Tibial artery (tissue), 4 donors: ENCODE measurements at places on chromosomes 5 and 9.
A peak's percentile ranks its signal among the peaks of the same experiment; 100 is the strongest.

DNA sequence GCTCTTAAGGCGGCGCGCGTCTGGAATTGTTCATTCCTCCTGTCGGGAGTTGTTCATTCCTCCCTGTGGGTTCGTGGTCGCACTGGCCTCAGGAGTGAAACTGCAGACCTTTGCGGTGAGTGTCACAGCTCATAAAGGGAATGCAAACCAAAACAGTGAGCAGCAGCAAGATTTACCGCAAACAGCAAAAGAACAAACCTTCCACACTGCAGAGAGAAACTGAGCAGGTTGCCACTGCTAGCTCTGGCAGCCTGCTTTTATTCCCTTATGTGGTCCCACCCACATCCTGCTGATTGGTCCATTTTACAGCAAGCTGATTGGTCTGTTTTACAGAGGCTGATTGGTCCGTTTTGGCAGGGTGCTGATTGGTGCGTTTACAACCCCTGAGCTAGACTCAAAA lies 1365.3 kb upstream of the WWC1 start:
- DNase-seq: no peak

DNA sequence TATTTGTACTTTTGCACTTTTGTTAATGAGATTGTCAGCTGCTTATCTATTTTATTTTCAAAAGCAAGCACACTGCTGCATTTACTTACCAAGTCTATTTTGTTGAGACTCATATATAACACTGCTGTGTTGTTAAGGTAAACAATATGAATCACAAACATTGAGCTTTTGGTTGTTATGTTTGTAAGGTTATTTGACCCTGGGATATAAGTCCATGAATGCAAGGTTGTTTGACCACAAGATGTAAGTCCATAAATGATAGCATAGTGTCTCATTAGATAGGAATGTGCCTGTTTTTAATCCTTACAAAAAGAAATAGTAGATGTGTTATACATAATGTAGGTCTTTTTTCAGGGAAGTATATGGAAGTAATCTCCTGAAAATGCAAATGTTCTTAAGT lies 845.9 kb downstream of the CDH9 start:
- DNase-seq: no peak

GRCh38 chr5:109956884-109957283 lies 267.2 kb downstream of the MAN2A1 start:
- no peak for DNase-seq

DNA sequence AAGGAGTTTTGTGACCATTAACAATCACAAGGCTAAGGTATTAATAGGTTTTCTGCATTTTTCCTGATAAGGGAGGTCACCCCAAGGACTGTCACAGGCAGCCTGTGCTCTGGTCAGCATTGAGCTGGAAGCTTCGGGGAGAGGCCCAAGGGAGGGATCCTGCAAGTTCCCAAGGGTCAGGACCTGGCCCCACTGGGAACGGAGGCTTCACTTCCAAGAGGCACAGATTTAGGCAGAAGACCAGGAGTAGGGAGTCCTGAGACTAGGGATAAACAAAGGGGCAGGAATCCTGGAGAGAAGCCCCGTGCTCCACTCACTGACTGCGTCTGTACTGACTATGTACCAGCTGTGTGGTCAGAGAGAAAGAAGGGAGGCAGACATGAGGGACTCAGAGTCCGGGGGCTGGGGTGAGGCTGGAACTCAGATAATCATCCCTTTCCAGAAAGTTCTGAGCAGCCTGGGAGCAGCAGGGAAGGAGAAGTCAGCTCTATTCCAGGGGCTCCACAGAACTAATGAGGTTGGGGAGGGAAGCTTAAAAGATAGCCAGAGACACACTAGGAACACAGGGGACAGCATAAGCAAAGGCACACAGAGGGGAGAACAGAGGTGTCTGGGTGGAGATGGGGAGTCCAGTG lies 37.8 kb downstream of the B4GALT1 start:
- peak; percentile 52 for DNase-seq

DNA sequence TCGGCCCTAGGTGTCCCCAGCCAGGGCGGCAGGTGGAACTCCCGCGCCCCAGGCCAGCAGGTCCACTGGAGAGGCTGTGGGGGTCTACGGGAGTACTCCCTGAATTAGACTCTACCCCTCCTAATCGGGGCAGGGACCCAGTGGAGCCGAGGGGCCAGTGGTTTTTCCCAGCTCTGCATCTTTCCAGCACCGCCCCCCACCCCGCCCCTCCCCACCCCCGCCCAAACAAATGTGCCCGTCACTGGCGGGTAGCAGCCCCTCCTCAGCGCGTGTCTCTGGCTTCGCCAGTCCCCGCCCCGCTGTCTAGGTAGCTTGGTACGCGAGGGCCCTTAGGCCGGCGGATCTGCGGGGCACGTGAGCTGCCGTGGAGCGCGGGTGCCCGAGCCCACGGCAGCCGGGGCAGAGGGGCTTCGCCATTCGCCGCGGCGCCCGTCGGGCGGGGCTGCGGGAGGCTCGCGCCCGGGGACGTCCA lies 7.0 kb downstream of the UNC5A start:
- DNase-seq: no peak

GRCh38 chr9:126398403-126399058 lies 71.9 kb downstream of the MVB12B start:
- DNase-seq: peak; percentile 85

GRCh38 chr5:80921026-80921425 lies 39.1 kb upstream of the RASGRF2 start:
- no peak for DNase-seq

DNA sequence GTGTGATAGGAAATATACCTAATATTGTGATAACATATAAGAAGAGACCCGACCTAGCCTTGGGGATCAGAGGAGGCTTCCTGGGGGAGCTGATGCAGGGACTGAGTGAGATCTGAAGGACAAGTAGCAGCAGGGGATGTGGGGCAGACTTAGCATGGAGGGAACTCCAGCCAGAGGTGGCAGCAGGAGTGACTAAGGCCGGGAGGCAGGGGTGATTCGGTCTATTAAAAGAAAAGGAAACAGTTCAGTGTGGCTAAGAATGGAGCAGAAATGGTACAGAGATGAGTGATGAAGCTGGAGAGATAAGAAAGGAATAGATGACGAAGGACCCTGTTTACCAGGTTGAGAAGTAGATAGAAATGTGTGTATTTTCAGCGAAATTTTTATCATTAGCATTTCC lies 408.8 kb downstream of the ENC1 start:
- no peak for DNase-seq

DNA sequence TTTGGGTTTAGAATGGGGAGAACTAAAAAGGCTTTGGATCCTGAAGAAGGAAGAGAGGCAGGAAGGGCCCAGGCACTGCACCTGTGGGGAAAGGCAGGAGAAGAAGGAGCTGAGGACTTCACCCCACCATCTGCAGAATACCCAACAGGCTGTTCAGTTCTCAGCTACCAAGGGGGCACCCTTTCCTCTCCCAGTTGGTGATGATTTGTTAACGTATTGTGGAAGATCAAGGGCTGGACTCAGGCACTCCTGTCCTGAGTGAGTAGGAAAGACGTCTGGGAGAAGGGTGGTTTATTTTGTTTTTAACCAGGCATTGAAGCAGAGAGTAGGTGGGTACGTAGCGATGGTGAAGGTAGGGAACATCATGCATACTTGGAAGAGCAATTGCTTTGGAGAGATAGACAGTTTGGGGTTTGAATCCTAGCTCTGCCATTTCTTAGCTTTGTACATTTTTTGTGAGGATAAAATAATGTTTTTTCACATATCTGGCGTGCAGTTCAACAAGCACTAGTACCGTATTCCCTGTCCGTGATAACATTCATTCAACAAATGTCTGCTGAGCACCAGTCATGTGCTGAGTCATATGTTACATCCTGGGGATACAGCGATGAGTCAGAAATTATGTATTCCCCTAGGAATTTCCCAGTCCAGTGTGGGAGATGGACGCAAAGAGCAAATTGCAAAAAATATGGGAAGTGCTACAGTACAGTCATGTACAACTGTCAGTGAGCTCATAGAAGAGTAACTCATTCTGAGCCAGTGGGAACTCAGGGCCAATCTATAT lies 2.1 kb downstream of the MSANTD3 start:
- no peak for DNase-seq

DNA sequence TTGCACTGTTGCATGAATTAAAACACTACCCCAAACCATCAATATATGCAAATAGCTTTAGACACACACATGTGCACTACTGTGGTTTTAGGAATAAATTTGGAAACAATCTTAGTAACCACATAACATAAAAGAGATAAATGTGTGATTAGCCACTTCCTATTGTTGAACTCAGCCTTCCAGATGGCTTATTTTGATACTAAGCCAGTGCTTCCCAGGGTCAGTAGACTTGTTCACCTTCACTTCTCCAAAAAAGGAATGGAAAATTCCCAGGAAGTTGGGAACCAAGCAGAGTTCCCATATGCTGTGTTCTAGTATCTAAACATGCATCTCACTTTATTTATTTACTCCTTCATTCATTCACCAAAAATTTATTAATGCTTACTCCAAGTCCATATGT lies 47.8 kb downstream of the SVEP1 start:
- no peak for DNase-seq

DNA sequence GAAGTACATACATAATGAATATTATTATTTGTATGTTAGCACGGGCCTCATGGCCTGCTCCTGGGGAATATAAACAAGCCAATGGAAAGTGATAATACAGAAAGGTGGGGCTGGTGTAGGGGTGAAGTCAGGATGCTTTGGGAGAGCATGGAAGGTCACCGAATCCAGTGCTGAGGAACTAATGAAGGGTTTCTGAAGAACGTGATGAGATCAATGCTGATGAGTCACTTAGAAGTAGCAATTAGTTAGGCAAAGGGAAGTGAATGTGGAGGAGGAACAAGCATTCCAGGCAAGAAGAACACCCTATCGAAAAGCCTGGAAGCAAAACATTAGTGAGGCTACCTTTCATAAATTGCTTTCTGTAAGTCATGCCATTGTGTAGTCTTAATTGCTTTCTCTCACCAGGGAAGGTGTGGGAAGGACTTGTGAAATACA lies 2.1 kb downstream of the ANXA1 start:
- DNase-seq: no peak

DNA sequence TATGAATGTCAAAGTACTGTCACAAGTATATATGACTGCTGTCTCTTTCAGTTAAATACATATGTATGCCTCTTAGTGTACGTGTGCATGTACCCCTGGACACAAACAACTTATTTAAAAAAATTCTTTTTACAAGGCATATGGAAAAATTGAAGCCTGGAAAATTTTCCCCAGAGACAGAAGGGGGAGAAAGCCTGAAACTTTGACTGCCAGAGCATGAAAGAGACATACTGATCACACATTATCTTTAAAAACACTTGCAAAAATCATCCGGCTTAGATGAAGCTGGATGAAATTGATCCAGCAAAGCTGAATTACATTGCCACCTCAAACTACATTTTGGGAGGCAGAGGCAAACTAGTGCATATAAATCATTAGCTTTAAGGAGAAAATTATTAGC lies 88.0 kb upstream of the NFIB start:
- DNase-seq: no peak

DNA sequence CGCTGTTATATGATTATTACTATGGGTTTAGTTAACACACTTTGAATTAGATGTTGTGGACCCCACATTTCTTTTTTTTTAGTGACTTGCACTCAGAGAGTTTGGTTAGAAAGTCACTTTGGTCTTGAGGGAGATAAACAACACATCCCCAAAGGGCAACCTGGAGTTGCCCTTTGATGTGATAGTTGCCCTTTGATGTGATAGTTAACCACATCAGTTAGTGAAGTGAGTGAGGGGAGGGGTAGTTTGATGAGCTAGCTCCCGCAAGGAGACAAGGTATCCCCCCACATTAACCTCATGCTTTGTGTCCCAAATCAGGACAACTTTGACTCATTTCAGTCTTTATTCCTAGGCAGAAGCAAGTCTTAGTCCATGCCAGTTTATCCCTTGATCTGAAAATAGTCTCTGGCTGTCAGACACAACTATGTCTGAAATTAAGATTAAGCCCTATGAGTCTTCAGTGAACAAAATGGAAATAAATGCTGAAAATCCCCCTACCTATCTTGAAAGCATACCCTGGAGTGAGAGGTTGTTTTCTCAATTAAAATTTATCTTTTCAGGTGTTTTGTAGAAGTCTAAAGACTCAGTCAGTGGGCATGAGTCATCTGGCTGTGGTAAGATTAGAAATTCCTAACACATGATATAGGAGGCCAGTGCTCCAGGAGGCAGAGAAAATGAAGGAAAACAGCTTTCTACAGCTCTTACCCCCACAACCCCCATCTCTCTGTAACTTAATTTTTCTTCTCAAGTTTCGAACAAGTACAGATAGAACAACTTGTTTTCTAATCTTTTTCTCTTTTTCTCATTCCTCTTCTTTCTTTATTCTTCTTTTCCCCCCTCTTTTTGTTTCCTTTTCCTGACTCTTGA lies 208.9 kb upstream of the DMRTA1 start:
- DNase-seq: no peak

DNA sequence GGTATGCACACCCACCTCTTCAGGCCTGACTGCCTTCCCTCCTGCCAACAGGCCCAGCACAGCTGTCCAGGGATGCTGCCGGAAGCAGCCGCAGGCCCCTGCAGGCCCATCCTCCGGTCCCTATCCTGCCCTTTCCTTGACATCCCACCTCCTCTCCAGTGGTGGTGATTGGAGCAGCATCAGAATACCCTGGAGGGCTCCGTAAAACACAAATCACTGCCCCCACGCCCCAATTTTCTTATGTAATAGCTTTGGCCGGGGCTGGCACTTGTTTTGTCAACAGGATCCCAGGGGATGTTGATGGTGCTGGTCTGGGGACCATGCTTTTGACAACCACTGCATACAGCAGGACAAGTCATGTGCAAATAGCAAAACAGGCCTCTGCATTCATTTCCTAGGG lies 274.5 kb downstream of the GADD45G start:
- DNase-seq: no peak

DNA sequence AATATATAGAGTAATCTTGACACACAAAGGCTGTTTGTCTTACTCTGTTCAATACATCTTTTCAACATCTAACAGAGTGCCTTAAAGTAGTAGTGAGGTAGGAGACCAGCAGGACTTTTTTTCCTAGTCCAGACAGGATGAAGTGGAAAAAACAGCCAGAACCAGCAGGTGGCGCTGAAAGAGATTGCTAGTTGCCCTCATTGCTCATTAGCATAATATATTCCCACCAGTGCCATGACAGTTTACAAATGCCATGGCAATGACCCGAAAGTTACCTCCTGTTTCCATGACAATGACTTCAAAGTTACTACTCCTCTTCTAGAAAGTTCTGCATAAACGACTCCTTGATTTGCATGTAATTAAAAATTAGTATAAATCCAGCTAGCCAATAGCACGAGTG lies 387.4 kb downstream of the ACTL7B start:
- DNase-seq: no peak

GRCh38 chr5:38378579-38378978 lies 120.2 kb downstream of the EGFLAM start:
- no peak for DNase-seq

GRCh38 chr9:70066418-70066817 lies 22.8 kb downstream of the MAMDC2 start:
- DNase-seq: no peak
